ENCODE measurements at places on chromosomes 12 and 14.
A peak's percentile ranks its signal among the peaks of the same experiment; 100 is the strongest.

DNA sequence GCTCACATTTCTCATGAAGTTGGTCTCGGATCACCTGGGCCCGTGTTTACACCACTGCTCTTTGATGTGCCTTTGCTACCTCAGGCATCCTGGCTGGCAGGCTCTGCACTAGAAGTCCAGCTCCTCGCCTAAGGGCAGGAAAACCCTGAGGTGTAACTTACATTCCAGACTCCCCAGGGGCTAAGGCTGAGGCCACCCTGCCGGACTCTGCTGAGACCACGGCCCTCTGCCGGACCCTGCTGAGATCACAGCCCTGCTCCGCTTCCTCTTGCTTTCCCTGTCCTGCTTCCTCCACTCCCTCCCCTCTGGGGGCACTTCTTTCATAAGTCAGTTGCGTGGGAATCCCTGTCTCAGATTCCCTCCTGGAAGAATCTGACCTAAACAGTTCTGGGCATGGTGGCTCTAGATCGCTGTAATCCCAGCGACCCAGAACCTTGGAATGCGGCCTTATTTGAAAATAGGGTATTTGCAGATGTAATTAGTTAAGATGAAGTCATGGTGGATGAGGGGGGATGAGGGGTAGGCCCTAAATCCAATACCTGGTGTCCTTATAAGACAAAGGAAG lies 17.2 kb downstream of the RILPL1 start:
- no peak for DNase-seq

DNA sequence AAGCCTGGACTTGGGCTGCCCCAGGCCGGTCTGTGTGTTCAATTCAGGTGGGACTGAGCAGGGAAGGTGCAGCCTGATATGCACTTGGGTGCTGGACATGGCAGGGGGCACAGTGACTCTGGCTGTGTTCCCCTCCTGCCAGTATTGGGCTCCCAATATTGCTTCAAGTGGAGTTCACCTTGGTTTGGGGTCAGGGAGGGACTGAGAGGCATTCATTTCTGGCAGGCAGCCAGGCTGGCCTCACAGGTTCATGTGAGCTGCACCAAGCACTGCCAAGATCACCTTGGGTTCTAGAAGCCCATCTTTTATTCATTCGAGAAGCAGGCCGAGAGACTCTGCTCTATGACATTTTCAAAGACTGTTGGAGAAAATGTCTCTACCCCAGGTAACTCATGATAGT lies 245.0 kb downstream of the CHST11 start:
- no peak for DNase-seq

- no peak for DNase-seq
Observed at GRCh38 chr14:81523016-81523415, 10.6 kb downstream of the SEL1L start.

GRCh38 chr14:74038020-74038859 lies 19.1 kb downstream of the BBOF1 start:
- peak; percentile 64 for DNase-seq

DNA sequence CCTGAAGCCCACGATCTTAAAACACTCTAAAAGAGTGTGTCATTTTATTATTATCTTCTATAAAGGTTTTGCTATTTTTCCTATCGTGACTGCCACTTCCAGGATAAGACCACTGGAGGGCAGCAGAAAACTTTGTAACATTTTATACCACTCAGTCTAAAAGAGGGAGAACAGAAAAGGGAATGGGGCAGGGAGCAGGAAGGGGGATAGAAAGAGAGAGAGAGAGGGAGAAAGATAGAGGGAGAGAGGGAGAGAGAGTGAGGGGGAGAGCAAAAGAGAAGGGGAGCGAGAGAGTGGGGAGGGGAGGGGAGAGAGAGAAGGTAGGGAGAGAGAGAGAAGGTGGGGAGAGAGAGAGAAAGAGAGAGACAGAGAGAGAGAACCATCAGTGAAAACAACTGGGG lies 2.0 kb upstream of the ART4 start:
- DNase-seq, result peak; percentile 65

DNA sequence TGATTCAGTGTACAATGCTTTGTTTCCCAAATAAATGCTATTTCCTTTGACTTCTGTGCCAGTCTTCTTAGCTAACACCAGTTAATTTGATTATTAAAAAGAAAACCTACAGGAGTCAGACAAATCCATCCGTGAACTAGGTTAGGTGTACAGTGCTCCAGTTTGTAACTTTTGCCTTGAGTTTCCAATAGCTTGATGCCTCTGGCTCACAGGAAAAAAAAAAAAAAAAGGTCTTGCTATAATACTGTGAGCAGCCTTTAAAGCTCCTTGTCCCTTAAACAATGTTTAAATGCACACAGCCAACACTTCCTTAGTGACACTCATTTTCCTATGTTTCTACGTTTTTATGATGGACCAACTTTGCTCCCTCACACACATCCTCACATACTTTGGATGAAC lies 71.8 kb upstream of the TMX1 start:
- peak; percentile 9 for DNase-seq

All from iris pigment epithelial cell (primary cell).